ENCODE measurements at places on chromosomes 13 and 19.

- no peak for ATAC-seq
Observed at GRCh38 chr19:1566392-1567115, 1.6 kb downstream of the MEX3D start.

DNA sequence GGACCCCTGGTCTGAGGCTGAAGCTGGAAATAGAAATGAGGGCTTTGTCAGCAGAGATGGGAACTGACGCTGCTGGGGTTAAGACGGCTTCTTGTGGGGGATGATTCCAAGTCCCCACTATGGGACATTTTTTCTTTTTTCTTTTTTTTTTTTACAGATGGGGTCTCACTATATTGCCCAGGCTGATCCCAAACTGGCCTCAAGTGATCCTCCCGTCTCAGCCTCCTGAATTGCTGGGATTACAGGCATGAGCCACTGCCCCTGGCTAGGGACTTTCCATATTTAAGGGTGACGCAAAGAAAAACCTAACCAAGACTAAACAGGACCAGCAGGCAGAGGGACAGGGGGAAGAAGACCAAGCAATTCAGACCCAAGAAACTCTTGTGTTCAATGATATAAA is 10.0 kb downstream of the LRFN3 start:
- no peak for ATAC-seq

DNA sequence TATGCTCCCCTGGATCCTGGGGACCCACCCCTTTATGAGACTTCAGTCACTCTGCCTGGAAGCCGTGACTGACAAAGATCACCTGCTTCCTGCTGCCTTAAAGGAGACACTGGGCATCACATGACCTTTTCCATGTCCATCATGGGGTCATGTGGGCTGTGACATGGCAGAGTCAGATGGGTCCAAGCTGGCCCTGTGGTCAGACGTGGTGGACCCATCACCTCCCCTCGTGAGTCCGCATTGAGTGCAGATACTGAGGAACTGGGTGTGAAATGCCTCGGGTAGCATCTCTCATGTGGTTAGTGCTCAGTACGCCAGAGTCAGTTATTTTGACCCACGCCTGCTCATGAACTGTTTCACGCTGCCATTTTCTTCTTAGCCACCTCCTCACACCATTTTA is 27.1 kb downstream of the NKPD1 start:
- ATAC-seq: no peak

DNA sequence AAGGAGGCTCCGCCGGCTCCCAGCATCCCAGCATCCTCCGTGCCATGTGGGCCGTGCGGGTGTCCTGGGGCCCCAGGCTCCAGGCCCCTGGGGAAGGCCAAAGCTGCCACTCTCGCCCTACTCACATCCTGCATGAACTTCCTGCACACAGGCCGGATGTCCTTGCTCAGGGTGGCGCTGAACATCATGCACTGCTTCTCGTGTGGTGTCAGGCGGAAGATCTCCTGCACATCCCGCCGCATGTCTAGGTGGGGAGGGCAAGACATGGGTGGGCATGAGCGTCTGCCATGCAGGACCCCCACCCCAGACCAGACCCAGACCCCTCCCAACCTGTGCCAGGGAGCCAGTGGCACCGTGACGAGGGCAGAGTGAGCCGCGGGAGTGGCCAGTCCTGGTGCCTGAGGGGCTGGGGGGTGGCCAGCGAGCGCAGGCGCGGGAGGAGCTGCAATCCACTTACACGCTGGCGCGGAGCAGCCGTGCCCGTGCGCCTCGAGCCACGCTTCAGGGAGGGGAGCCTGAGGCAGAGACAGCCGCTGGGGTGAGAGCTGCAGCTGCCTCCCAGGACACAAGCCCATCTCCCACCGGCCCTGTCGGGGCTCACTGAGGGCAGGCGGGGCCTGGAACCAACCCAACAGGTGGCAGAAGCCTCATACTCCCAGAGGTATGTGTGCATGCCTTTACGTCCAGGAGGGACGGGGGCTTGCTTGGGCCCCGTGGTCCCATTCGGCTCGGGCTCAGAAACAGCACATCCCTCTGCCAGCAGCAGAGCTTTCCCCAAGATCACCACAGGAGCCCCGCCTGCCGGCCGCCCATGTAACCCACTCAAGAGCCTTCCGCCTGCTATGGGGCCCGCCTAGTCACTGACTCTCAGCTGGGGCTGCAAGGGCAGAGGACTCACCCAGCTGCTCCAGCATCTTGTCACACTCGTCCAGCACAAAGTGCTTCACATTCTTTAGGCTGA is 8.8 kb downstream of the DDX39A start:
- peak; percentile 34 for ATAC-seq

- no peak for ATAC-seq
Observed at GRCh38 chr19:3151563-3152418, 16.0 kb downstream of the GNA15 start.

DNA sequence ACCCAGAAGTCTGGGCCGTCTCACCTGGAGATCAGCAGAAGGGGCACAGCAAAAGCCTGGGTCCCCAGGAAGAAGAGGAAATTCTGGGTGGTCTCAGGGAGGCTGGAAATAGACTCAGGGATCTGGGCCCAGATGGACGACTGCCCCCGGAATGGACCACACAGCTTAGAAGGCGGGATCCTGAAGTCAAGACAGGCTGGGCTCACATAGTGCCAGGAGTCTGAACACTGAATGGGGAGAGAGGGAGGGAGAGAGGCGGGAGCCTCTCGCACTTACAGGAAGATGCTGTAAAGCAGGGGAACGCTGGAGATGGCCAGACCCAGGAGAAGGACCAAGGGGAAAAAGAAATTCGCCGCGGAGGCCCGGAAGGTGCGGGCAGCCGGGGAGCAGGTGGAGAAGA is 1.3 kb upstream of the LENG1 start:
- ATAC-seq: no peak

All from activated T-helper 17 cell treated with anti-CD3 and anti-CD28 coated beads, Interleukin-2, amount 50 U/mL, for 72 hours (primary cell).